ENCODE measurements at places on chromosomes 5 and 9. TPM values are rescaled to one million over a fixed set of nuclear protein-coding genes. Genes with fewer than 3 reads are reported as not detected.
A peak's percentile ranks its signal among the peaks of the same experiment; 100 is the strongest.

DNA sequence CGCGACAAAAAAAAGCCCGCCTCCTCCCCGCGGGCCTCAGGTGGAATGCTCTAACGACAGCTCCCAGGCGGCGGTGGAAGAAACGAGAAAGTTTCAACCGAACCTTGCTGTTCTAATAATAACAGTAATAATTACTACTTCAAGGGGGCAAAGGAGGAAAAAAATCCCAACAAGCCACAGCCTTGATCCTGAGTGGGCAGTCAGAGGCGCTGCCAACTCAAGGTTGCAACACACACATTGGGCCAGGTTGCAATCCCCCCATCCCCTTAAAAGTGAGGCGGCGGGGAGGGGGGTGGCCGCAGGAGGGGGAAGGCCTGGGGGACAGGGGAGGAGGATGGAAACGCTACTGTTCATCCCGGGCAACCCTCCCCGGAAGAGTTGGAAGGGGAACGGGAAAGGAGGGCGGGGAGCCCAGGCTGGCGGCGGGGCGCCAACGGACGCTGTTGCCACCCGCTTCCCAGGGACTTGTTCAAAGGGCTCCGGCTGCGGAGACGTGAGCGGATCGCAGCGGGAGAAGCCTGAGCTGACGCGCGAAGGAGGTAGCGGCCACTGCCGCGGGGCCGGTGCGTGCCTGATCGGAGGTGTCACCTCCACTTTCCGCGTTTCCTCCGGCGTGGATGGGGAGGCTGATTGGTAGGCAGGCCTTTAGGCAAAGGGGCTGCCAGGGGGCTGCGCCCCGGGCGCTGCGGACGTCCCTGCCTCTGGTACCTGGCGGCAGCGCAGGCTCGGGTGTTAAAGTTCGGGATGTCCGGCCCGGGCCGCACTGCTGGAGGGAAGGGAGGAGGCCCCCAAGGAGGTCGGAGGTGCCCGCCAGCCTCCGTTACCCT is 647 bp downstream of the SMARCA2 start:
- H3K27me3 ChIP-seq = no peaks in the 10 kb centered on the region
- peaks cover 53% of the 10 kb centered on the region for H3K4me1 ChIP-seq
- peak overlapping the region; percentile 99 for H3K27ac ChIP-seq
- H3K36me3 ChIP-seq = no peaks in the 10 kb centered on the region

DNA sequence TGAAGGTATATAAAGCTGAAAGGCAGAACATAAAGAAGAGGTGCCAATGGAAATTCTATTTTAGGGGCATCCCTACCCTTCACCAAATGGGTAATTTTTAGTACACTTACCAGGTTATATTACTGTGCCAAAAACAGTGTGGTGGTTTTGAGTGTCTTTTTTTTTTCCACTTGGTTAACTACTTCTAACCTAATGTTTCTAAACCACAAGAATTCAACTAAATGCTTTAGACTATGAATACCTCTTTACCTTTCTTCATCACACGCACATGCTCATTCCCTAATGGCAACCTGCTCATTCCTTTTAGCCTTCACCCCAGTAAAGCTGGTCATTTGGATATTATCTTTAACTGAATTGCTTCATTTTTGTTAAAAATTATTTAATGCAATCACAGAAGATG is 215.6 kb downstream of the PIK3R1 start:
- H3K27me3 ChIP-seq = peaks cover 13% of the 10 kb centered on the region
- no peak overlapping the region for H3K27ac ChIP-seq
- peaks cover 63% of the 10 kb centered on the region for H3K4me1 ChIP-seq
- H3K4me3 ChIP-seq = no peak overlapping the region
- no peaks in the 10 kb centered on the region for H3K36me3 ChIP-seq

EIF4EBP3 gene
- 17.3 TPM for total RNA-seq

DNA sequence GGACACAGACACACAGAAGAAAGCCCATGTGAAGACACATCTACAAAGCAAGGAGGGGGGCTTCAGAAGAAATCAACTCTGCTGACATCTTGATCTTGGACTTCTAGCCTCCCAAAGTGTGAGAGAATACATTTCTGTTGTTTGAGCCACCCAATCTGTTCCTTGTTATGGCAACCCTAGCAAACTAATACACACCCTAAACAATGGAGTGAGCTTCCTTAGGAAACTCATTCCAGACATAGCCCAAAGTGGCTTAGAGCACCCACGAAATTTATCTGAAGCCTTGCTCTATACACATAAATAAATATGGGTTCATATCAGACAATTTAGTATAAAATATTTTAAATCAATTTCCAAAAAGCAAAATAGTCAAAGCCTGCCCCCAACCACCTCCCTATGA is 7.6 kb upstream of the TBC1D2 start:
- H3K36me3 ChIP-seq = no peaks in the 10 kb centered on the region
- no peak overlapping the region for H3K4me3 ChIP-seq
- no peaks in the 10 kb centered on the region for H3K4me1 ChIP-seq
- H3K27ac ChIP-seq = no peak overlapping the region
- H3K27me3 ChIP-seq = no peaks in the 10 kb centered on the region

Measured in activated CD4-positive, alpha-beta T cell treated with anti-CD3 and anti-CD28 coated beads for 36 hours (primary cell).